Stimulated activated CD8-positive, alpha-beta memory T cell treated with anti-CD3 and anti-CD28 coated beads, Interleukin-7, amount 100 ng/mL, for 4 hours (primary cell): ENCODE measurements at places on chromosomes 5 and 9.
A peak's percentile ranks its signal among the peaks of the same experiment; 100 is the strongest.

- DNase-seq, result no peak
Observed at GRCh38 chr9:131657037-131657377, 82.9 kb downstream of the RAPGEF1 start.

GRCh38 chr9:97512966-97513560 lies 11.6 kb downstream of the TMOD1 start:
- DNase-seq, result no peak

- DNase-seq, result no peak
Observed at GRCh38 chr5:36602704-36603321, 3.6 kb upstream of the SLC1A3 start.

DNA sequence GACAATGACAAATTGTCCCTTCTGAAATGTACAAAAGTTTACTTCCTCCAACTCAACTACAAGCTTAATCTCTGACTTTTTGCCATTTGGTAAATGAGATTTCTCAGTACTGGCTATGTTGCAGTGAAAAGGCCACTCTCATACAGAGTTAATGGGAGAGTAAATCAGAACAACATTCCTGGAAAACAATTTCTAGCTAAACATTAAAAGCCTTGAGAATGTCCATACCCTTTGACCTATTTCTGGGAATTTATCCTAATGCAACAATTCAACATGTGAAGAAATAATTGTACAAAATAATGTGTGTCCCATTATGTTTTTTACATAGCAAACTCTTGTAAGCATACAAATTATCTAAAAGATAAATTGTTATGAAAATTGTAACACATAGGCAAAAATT lies 56.3 kb upstream of the SPEF2 start:
- no peak for DNase-seq

GRCh38 chr9:111659691-111660090 lies 1.7 kb upstream of the GNG10 start:
- no peak for DNase-seq

DNA sequence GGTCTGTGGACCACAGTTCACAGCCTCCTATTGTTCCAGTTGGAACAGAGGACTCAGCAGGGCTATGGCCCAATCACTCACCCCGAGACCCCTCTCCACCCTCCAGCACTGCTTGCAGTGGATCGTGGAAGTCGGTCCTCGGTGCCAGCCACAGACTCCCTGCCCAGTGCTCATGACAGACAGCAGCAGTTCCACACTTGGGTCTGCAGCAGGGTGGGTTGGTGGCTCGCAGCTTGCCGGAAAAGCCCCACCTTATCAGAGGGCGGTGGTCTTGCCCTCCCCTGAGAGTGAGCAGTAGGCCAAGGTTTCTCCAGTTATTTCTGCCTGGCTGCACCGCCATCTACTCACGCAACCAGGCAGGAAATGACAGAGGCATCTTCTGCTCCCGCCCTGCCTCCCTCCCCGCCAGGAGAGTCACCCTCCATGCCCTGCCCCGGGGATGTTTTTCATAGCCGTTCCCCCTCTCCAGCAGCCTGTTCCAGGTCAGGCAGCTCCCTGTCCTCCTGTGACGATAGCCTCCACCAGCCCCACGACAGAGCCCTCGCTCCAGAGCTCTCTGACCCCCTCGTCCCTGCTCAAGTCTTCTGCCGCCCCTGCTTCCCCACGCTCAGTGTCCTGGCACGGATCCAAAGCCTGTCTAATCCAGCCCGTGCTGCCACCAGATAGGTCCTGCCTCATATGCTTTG lies 34.5 kb downstream of the UNC5A start:
- no peak for DNase-seq

GRCh38 chr5:13408616-13409015 lies 535.9 kb downstream of the DNAH5 start:
- DNase-seq, result no peak

DNA sequence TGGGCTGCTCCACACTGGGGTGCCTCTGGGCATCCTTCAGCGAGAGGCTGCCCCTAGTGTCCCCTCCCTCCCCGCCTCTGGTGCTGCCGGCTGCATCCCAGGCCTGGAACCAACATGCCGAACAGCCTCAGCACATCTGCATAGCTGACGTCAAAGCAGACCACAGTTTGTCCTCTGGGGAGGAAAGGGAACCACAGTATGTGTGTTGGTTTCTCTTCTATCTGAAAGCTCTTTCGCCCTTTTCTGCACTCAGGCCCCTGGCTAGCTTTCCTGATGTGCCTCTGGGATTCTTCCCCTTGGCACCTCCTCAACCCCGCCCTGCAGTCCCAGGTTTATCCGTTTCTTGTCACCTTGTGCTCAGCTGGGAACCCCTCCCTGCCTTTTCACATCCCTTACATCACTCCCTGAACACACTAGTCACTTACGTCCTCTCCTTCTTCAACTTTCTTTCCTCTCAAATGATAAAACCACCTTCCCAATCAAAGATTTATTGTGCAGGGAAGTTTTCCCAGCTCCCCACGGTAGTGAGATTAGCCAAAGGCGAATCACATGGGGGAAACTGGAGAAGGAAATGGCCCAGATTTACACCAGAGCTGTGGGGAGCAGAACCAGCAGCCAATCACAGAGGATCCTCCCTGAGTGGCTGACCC lies 35.5 kb upstream of the B4GALT1 start:
- peak; percentile 12 for DNase-seq

GRCh38 chr5:139435676-139436075 lies 3.6 kb downstream of the DNAJC18 start:
- DNase-seq, result no peak

- no peak for DNase-seq
Observed at GRCh38 chr5:172602783-172603231, 38.3 kb upstream of the NEURL1B start.

- no peak for DNase-seq
Observed at GRCh38 chr9:108049026-108049607, 559.5 kb upstream of the KLF4 start.

- DNase-seq, result no peak
Observed at GRCh38 chr9:71962328-71962727, 50.9 kb downstream of the C9orf85 start.
